Mesothelial cell of epicardium (in vitro differentiated cells): ENCODE measurements at places on chromosomes 2 and 18. TPM values are rescaled to one million over a fixed set of nuclear protein-coding genes. Genes with fewer than 3 reads are reported as not detected.

The TGFA gene
- 0.77 to 0.96 TPM (median 0.78 TPM) in 3 replicates for total RNA-seq

The ESPNL gene
- 0.29 to 0.75 TPM (median 0.38 TPM) in 3 replicates for total RNA-seq

The HOXD13 gene
- 0.49 to 0.63 TPM (median 0.56 TPM) in 3 replicates for total RNA-seq

The NPHP1 gene
- total RNA-seq: 3.8 to 5.3 TPM (median 5.1 TPM) in 3 replicates

GRCh38 chr2:102636283-102636907 is 17.0 kb downstream of the SLC9A2 start:
- no peak for DNase-seq

- DNase-seq: no peak
Measured at GRCh38 chr2:236847538-236848263, 238.0 kb upstream of the COPS8 start.

GRCh38 chr2:70991142-70991541 is 3.5 kb downstream of the TEX261 start:
- DNase-seq: no peak

GRCh38 chr18:71374294-71375000 is 1085.6 kb downstream of the SOCS6 start:
- DNase-seq: no peak

DNA sequence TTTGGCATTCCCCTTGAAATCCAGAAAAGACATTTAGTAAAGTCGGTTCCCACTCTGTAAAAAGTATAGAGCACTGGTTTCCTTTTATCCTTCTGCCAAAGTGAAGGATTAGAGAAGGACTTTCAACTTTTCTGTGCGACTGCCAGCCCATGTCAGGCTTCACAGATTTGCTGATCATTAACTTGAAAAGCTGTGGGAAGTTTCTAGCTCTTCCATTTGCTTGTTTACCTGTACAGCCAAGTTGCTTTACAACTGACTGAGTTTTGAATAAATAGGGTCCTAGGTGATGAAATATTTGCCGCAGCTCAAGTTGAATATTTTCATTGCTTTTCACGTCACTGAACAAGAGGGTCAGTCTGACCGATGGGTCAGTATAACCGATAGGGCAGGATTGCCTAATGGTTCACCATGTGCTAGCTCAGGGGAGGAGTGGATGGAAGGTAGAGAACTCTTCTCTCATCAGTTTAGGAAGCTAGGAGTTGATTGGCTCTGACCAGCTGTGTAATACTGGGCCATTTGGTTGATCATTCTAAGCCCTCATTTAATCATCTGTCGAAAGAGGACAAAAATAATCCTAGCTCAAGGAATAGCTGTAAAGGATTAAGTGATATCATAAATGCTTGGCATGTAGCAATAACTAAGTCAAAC is 30.4 kb downstream of the UPP2 start:
- DNase-seq: no peak

DNA sequence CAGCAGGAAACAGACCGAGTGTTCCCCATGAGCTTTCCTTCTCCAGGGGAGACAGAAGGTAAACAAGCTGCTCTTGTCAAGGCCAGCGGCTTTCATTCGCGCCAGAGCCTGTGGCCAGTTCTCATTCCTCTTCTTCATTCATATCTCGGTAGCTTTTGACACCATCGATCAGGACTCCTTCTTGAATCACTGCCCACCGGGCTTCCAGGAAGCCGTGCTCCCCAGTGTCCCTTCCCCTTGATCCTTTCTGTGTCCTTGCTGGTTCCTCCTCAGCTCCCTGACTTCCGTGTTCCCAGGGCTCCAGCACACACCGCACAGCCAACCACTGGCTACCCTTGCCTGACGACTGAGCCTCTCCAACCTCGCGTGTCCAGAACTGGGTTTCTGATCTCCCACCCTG is 14.1 kb downstream of the SLC66A3 start:
- DNase-seq: no peak
